ENCODE measurements at places on chromosomes 11 and 22. TPM values are rescaled to one million over a fixed set of nuclear protein-coding genes. Genes with fewer than 3 reads are reported as not detected.

FKBP2 gene
- 86.1 TPM for polyA plus RNA-seq

GLB1L2 gene
- polyA plus RNA-seq, result 23.9 TPM

CAVIN3 gene
- 15.5 TPM for polyA plus RNA-seq

HIC2 gene
- polyA plus RNA-seq, result 11.7 TPM

IGSF22 gene
- polyA plus RNA-seq, result 2.0 TPM

CHST1 gene
- 7.1 TPM for polyA plus RNA-seq

XKR3 gene
- polyA plus RNA-seq, result not detected

BTG4 gene
- polyA plus RNA-seq, result not detected

BIK gene
- 1.1 TPM for polyA plus RNA-seq

RIMBP3B gene
- not detected for polyA plus RNA-seq

LRRC32 gene
- 71.8 TPM for polyA plus RNA-seq

DCDC1 gene
- polyA plus RNA-seq, result 5.7 TPM

C22orf15 gene
- 3.5 TPM for polyA plus RNA-seq

CD3D gene
- 0.44 TPM for polyA plus RNA-seq

SLC1A2 gene
- 0.14 TPM for polyA plus RNA-seq

MYBPC3 gene
- polyA plus RNA-seq, result 0.04 TPM

SPA17 gene
- polyA plus RNA-seq, result 22.7 TPM

KDM4D gene
- polyA plus RNA-seq, result 2.3 TPM

FANCF gene
- polyA plus RNA-seq, result 19.1 TPM

INSC gene
- 1.1 TPM for polyA plus RNA-seq

ALDH3B1 gene
- 1.5 TPM for polyA plus RNA-seq

KRTAP5-1 gene
- polyA plus RNA-seq, result not detected

SPI1 gene
- polyA plus RNA-seq, result 3.5 TPM

KRTAP5-8 gene
- 0.70 TPM for polyA plus RNA-seq

TSPO gene
- 40.6 TPM for polyA plus RNA-seq

LMNTD2 gene
- polyA plus RNA-seq, result 3.0 TPM

MPZL2 gene
- polyA plus RNA-seq, result 23.0 TPM

TUB gene
- polyA plus RNA-seq, result 23.1 TPM

CATSPER1 gene
- polyA plus RNA-seq, result not detected

PATE2 gene
- polyA plus RNA-seq, result not detected

OR52M1 gene
- polyA plus RNA-seq, result not detected

OSBP2 gene
- 4.9 TPM for polyA plus RNA-seq

KRTAP5-7 gene
- 0.09 TPM for polyA plus RNA-seq

MB gene
- 0.06 TPM for polyA plus RNA-seq

MMP8 gene
- not detected for polyA plus RNA-seq

PANX2 gene
- polyA plus RNA-seq, result 0.76 TPM

NRIP3 gene
- 0.86 TPM for polyA plus RNA-seq

PYGM gene
- polyA plus RNA-seq, result 3.0 TPM

PLA2G3 gene
- 0.17 TPM for polyA plus RNA-seq

FUT4 gene
- 6.0 TPM for polyA plus RNA-seq

GLYAT gene
- polyA plus RNA-seq, result 138 TPM

CXCR5 gene
- polyA plus RNA-seq, result not detected

SYT13 gene
- 11.5 TPM for polyA plus RNA-seq

CSF2RB gene
- 3.3 TPM for polyA plus RNA-seq

OR8D4 gene
- polyA plus RNA-seq, result not detected

FGF3 gene
- polyA plus RNA-seq, result not detected

POU2F3 gene
- polyA plus RNA-seq, result 0.62 TPM

MUC6 gene
- polyA plus RNA-seq, result 9.9 TPM

GSTT2 gene
- 0.61 TPM for polyA plus RNA-seq

MAPK8IP1 gene
- 14.4 TPM for polyA plus RNA-seq

VSIG2 gene
- polyA plus RNA-seq, result 6.7 TPM

CNIH2 gene
- polyA plus RNA-seq, result 3.9 TPM
